Activated CD4-positive, alpha-beta memory T cell treated with anti-CD3 and anti-CD28 coated beads for 36 hours (primary cell): ENCODE measurements at places on chromosomes 3 and 15. TPM values are rescaled to one million over a fixed set of nuclear protein-coding genes. Genes with fewer than 3 reads are reported as not detected.

- DNase-seq: peak; percentile 85
- H3K27me3 ChIP-seq: no peaks in the 10 kb centered on the region
- H3K36me3 ChIP-seq: no peaks in the 10 kb centered on the region
- peak overlapping the region; percentile 38 for H3K4me3 ChIP-seq
- peak overlapping the region; percentile 66 for H3K27ac ChIP-seq
- peaks cover 64% of the 10 kb centered on the region for H3K4me1 ChIP-seq
Observed at GRCh38 chr15:31263751-31264558, 62.7 kb upstream of the KLF13 start.

- H3K27ac ChIP-seq: no peak overlapping the region
- H3K4me3 ChIP-seq: no peak overlapping the region
- DNase-seq: no peak
Observed at GRCh38 chr3:139216958-139217357, 126.9 kb upstream of the MRPS22 start.

DNA sequence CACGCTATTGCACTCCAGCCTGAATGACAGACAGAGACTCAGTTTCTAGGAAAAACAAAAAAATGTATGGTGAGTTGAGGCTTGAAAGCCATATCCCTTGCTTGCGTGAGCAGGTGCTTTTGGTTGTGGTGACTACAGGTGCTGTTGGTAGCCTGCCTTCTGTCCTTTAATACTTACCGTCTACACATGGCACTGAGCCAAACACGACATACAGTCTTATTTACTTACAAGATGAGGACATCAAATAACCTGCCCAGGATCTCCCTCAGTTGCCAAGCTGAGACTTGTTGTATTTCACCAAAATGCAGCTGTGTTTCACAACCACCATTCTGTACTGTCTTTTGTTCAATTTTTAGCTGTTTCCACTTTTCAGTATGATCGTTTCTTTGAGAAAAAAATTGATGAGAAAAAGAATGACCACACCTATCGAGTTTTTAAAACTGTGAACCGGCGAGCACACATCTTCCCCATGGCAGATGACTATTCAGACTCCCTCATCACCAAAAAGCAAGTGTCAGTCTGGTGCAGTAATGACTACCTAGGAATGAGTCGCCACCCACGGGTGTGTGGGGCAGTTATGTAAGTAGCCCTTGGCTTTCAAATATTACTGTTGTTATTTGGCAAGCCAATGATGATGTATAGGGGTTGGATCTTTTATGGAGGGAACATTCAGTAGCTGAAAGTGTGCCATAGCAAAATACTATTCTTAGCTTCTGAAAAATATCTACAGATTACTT, 6.5 kb downstream of the ALAS1 start:
- no peaks in the 10 kb centered on the region for H3K27me3 ChIP-seq
- H3K27ac ChIP-seq: peak overlapping the region; percentile 46
- DNase-seq: peak; percentile 62
- no peak overlapping the region for H3K4me3 ChIP-seq
- H3K4me1 ChIP-seq: peaks cover 46% of the 10 kb centered on the region

Gene SAMMSON
- total RNA-seq: not detected

GRCh38 chr3:120907659-120908029, 361 bp upstream of the STXBP5L start:
- H3K4me3 ChIP-seq: no peak overlapping the region
- peaks cover 41% of the 10 kb centered on the region for H3K27me3 ChIP-seq
- H3K4me1 ChIP-seq: peaks cover 12% of the 10 kb centered on the region
- no peak for DNase-seq
- H3K27ac ChIP-seq: no peak overlapping the region

DNA sequence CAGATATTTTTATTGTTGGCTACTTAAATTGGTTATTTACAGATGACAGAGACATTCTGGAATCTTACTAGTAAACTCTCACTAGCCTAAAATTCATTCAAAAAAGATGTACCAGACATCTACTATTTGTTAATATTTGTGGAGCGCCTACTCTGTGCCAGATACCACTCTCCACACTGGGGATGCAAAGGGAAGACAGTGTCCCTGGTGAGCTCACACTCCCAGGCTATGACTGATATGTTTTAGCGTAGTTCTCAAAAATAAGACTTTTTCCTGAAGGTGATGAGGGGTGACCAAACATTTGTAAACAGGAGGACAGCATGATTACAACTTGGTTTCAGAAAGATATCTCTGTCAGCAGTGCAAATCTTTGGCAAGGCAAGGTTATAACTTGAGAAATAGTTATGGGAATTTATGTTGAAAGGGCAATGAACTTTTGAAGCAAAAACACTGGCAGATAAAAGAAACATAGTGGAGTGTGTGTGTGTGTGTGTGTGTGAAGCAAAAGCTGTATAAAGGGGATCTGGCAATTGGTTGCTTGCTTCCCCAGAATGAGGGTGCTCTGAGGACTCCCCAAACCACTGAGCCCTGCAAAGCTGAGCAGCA, 51.2 kb downstream of the HACD2 start:
- no peaks in the 10 kb centered on the region for H3K27me3 ChIP-seq
- H3K36me3 ChIP-seq: no peaks in the 10 kb centered on the region
- H3K27ac ChIP-seq: no peak overlapping the region
- no peak overlapping the region for H3K4me3 ChIP-seq

DNA sequence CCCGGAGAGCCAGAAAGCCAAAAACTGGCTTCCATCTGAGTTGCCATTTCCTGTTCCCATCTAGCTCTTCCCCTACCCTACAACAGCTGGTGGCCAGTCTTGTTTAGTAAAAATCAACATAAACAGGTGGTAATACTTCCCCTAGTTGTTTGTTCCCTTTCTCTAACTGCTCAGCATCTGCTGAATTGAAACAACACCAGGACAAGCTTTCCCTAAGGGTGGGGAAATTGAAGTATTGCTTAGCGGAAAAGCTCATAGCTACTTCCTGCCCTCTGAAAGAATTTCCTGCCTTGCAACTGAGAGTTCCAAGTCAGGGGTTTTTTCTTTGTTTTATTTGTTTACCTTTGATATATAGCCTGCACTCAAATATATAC, 66.8 kb downstream of the HMG20A start:
- H3K27ac ChIP-seq: no peak overlapping the region
- peaks cover 17% of the 10 kb centered on the region for H3K36me3 ChIP-seq
- no peaks in the 10 kb centered on the region for H3K27me3 ChIP-seq
- no peak for DNase-seq

- H3K36me3 ChIP-seq: no peaks in the 10 kb centered on the region
- peaks cover 6% of the 10 kb centered on the region for H3K4me1 ChIP-seq
- DNase-seq: no peak
- H3K4me3 ChIP-seq: no peak overlapping the region
- no peaks in the 10 kb centered on the region for H3K27me3 ChIP-seq
Observed at GRCh38 chr3:195084746-195085145, 186.2 kb downstream of the XXYLT1 start.

Gene RTP3
- total RNA-seq: not detected

Gene VWA5B2
- not detected for total RNA-seq

GRCh38 chr15:69610858-69611257, 158.2 kb downstream of the RPLP1 start:
- H3K27me3 ChIP-seq: peaks cover 2% of the 10 kb centered on the region
- no peak overlapping the region for H3K4me3 ChIP-seq
- H3K27ac ChIP-seq: no peak overlapping the region
- H3K36me3 ChIP-seq: no peaks in the 10 kb centered on the region
- DNase-seq: no peak

Gene SLC7A14
- not detected for total RNA-seq

Gene ILDR1
- total RNA-seq: 0.41 TPM

DNA sequence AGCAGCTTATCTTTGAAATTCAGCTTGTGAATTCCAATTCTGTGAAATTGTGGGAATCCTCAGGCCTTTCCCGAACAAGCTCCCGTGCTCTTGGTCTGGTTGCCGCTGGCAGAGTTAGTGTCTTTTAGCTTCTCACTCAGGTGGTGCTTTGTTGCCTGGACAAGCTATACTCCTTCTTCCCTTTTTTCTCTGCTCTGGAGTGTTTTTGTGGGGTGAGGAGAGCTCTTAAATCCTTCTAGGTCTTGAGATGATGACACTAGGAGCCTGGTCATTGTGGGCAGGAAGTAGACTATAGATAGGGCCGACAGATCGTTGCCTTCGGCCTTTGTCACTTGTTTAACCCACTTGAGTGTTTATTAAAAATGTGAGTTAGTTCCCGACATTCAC, 93.8 kb downstream of the SLCO3A1 start:
- H3K27ac ChIP-seq: no peak overlapping the region
- H3K4me1 ChIP-seq: peaks cover 59% of the 10 kb centered on the region
- no peaks in the 10 kb centered on the region for H3K27me3 ChIP-seq
- no peak for DNase-seq
- H3K36me3 ChIP-seq: no peaks in the 10 kb centered on the region
- H3K4me3 ChIP-seq: no peak overlapping the region

GRCh38 chr3:43394041-43394554, 107.8 kb downstream of the SNRK start:
- no peak overlapping the region for H3K27ac ChIP-seq
- H3K4me3 ChIP-seq: no peak overlapping the region
- peaks cover 4% of the 10 kb centered on the region for H3K36me3 ChIP-seq
- no peaks in the 10 kb centered on the region for H3K27me3 ChIP-seq
